Stimulated activated CD4-positive, alpha-beta T cell treated with anti-CD3 and anti-CD28 coated beads, TNF-alpha, amount 100 ng/mL, for 4 hours (primary cell): ENCODE measurements at places on chromosomes 12 and 14.

DNA sequence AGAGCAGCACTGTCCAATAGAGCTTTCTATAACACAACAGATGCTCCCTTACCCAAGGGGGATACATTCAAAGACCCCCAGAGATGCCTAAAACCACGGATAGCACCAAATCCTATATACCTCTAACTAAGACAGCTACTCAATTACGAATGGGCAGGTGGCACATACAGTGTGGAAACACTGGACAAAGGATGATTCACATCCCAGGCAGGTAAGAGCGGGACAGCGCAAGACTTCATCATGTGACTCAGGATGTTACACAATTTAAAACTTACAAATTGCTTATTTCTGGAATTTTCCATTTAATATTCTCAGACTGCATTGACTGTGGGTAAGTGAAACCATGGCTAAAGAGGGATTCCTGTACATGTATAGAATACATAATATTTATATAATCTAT lies 5.5 kb upstream of the HCFC2 start:
- no peak for DNase-seq

DNA sequence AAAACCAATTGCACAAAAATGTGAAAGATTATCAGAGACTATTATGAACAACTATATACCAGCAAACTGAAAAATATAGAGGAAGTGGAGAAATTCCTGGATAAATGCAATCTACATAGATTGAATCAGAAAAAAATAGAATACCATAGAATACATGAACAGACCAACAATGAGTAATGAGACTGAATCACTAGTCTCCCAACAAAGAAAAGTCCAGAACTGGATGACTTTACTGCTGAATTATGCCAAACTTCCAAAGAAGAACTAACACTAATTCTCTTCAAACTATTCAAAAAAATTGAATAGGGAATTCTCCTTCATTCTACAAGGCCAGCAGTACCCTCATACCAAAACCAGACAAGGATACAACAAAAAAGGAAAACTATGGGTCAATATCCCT lies 60.6 kb downstream of the GUCY2C start:
- no peak for DNase-seq

DNA sequence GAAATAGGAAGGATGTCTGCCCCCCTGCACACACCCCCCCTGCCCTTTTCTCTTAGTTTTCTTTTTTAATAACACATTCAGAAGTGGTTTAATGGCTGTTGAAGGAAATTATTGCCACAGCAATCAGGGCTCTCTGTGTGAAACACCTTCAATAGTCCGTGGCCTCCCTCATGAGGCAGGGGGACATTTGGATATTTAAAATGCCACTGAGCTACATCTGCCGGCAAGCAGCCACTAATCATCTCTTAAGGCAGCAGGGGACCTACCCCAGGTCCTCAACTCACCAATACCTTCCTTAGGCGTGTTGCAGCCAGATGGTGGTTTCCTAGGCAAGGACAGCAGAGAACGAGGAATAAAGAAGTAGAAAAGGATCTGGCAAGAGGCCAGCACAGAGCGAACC lies 283.2 kb downstream of the TTC8 start:
- DNase-seq = no peak

GRCh38 chr14:57390806-57391516 lies 575 bp downstream of the NAA30 start:
- no peak for DNase-seq

GRCh38 chr12:111093428-111094142 lies 173.2 kb upstream of the MYL2 start:
- DNase-seq = no peak

DNA sequence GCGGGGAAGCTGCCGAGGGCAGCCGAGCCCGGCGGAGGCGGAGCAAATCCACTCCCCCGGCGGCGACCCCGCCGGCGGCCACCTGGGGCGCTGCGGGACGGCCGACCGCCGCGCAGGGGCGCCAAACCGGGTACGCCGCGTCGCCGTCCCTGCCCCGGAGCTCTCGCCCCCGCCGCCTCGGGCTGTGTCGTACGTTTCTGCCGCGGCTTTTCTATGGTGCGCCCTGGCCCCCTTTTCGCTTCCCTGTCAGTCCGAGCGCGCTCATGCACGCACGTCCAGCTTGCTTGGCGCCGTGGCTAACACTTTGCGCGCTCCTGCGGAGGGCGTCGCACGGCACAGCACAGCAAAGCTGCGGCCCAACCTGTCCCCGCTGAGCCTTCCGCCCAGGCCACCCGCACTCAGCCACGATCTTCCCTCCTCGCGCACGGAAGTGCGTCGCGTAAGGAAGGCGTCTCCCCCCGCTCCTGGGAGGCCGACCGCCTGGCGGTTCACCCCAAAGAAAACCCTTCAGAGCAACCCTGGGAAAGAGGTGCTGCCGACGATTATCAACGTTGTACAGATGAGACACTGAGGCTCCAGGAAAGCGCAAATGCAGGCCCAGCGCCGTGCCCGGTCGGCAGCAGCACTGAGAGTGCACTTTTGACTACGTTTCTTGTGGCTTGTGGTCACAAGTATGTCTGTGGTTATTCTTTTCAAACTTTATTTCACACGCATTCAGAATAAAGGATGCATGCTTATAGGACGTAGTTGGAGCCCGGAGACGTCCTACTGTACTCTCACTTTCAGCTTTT lies at the start of gene HECTD1:
HECTD1 (minus strand) TSS at position 39 of the 791 bp plus-strand sequence. CDS start 1,857 bp downstream, outside the sequence.
- DNase-seq = peak; percentile 85

- DNase-seq = no peak
Measured at GRCh38 chr12:95607642-95608041, 56.4 kb upstream of the USP44 start.

GRCh38 chr12:1504895-1505311 lies 89.5 kb downstream of the FBXL14 start:
- DNase-seq = no peak

DNA sequence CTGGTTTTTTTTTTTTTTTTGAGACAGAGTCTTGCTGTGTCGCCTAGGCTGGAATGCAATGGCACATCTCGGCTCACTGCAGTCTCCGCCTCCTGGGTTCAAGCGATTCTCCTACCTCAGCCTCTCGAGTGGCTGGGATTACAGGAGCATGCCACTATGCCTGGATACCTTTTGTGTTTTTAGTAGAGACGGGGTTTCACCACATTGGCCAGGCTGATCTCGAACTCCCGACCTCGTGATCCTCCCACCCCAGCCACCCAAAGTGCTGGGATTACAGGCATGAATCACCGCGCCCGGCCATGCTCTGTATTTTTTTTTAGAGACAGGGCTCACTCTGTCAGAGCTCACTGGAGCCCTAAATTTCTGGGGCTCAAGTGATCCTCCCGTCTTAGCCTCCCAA lies 32.6 kb downstream of the VRTN start:
- no peak for DNase-seq

GRCh38 chr14:67618617-67619063 lies 1.1 kb upstream of the ARG2 start:
- no peak for DNase-seq

GRCh38 chr12:69036533-69036932 lies 103.6 kb upstream of the CPM start:
- DNase-seq = no peak

- DNase-seq = no peak
Measured at GRCh38 chr12:11762723-11763326, 113.4 kb downstream of the ETV6 start.

DNA sequence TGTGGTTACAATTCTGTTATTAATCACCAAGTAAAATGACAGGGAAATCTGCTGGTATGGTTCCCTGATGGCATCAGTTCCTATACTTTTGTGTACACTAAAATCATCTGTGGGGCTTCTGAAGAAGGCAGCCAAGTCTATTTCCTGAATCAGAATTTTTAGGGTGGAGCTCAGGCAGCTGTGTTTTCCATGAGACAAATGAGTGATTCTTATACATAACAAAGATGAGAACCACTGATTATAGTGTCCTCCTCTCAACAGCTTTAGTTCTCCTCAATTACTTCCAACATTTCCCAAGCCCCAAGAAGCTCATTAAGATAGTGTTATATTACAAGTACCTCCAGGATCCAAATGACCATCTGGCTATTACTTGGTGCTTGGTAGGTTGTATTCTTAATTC lies 64.5 kb upstream of the USP44 start:
- no peak for DNase-seq

DNA sequence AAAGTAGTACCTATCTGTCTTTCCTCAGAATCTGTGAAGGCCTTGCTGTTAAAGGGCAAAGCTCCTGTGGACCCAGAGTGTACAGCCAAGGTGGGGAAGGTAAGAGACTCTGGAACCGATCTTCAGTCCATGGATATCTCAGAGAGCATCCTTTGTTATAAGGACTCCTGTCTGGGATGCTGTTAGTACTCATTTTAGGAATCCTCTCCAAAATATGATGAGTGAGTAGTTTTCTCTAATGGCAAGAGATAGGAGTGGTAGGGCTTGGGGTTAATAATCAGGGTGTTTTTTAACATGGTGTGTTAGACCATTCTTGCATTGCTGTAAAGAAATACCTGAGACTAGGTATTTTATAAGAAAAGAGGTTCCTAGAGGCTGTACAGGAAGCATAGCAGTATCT lies 1.9 kb downstream of the PARP2 start:
- no peak for DNase-seq

GRCh38 chr12:132014092-132014914 lies 64.6 kb downstream of the EP400 start:
- DNase-seq = no peak

GRCh38 chr12:48803675-48804074 lies 14.6 kb upstream of the CACNB3 start:
- DNase-seq = no peak
